ENCODE measurements at places on chromosomes 1 and 21.

- DNase-seq: no peak
Measured at GRCh38 chr1:199396456-199396855, 631.1 kb upstream of the NR5A2 start.

- DNase-seq: no peak
Measured at GRCh38 chr21:15794277-15794912, 64.6 kb downstream of the USP25 start.

GRCh38 chr1:51482881-51483280 is 36.2 kb downstream of the EPS15 start:
- DNase-seq: no peak

- DNase-seq: no peak
Measured at GRCh38 chr1:229438021-229438420, 4.1 kb upstream of the ACTA1 start.

- no peak for DNase-seq
Measured at GRCh38 chr1:22376976-22377375, 74.7 kb upstream of the ZBTB40 start.

DNA sequence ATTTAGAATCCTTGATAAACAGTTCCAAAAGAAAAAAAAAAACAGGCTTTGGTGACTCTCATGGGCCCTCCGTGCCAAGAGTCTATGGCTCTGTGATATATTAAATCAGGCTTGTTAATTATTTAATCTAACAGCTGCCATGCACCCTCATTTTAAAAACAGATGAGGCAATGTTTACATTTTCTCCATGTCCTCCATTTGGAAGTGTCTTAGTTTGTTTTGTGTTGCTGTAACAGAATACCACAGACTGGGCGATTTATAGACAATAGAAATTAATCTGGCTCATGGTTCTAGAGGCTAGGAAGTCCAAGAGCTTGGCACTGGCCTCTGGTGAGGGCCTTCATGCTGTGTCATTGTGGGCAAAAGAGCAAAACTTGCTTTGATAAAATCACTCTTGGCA is 58.0 kb downstream of the B3GALT5 start:
- DNase-seq: no peak

DNA sequence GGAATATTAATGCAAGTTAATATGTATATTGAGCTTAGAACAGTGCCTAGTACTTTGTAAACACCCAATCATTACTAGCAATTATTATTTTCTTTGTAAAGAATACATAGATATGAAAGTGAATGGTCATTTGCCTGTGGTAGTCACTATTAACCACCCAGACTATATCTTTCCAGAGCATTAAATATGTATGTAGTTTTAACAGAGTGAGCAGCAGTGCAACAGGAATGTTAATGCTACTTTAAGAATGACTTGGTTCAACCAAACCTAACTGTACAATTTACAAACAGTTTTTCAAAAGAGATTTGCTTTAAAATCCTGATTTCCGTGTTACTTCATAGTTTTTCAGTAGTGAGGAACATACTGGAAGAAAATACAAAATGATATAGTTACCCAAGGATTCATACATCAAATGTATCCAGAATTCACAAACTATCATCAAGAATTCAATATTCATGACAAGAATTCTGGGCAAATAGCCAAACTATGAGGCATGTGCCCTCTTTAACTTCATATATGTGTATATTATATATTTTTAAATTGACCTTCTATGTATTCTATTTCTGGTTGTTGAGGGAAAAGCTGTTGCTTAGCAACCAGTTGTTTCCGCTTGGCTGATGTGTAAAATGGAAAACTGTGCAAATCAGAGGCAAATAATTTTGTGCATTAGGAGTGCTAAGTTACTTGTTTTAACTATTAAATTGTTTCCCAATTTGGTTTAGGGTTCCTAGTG is 34.9 kb upstream of the IVNS1ABP start:
- DNase-seq: no peak

- DNase-seq: peak; percentile 53
Measured at GRCh38 chr1:228101994-228102790, 933 bp downstream of the C1orf35 start.

DNA sequence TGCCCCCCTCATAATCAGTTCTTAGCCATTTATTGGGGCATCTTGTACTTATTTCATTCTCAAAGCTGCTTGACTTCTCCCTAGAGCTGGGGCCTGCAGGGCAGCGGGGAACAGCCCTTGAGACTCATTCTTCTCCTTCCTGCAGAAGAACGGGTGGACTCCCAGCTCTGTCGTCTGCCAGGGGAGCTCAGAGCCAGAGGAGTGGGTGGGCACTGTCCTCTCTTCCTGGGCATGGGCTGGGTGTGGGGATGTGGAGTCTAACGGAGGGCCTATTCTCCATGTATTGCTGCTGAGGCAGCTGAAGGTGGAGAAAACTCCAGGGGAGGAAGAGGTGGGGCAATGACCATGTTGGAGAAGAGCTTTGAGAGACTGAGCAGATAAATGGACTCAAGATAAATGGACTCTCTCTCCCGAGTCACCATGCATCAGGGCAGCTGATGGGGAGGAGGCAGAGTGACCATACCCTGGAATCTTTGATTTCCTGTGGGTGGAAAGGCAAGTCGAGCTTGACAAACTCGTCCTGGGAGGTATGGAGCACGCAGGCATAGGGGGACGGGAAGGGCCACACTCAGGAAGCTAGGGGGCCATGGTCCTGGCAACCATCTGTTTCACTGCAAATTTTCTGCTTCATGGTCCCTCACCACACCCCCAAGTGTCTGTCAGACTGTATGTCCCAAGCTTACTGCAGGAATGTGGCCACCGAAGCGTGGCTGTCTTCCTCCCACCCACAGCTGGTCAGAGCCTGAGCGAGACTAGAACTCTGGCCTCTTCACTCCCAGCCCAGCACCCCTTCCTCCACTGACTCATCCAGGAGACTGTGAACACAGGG is 56.9 kb upstream of the ATP2B4 start:
- DNase-seq: no peak

GRCh38 chr21:43277481-43278351 is 108.9 kb downstream of the CRYAA start:
- no peak for DNase-seq

- DNase-seq: peak; percentile 11
Measured at GRCh38 chr1:21909787-21910503, 27.2 kb downstream of the HSPG2 start.

- DNase-seq: no peak
Measured at GRCh38 chr1:21553116-21553926, 44.1 kb downstream of the ALPL start.

- no peak for DNase-seq
Measured at GRCh38 chr21:15274701-15275485, 210.1 kb upstream of the NRIP1 start.

DNA sequence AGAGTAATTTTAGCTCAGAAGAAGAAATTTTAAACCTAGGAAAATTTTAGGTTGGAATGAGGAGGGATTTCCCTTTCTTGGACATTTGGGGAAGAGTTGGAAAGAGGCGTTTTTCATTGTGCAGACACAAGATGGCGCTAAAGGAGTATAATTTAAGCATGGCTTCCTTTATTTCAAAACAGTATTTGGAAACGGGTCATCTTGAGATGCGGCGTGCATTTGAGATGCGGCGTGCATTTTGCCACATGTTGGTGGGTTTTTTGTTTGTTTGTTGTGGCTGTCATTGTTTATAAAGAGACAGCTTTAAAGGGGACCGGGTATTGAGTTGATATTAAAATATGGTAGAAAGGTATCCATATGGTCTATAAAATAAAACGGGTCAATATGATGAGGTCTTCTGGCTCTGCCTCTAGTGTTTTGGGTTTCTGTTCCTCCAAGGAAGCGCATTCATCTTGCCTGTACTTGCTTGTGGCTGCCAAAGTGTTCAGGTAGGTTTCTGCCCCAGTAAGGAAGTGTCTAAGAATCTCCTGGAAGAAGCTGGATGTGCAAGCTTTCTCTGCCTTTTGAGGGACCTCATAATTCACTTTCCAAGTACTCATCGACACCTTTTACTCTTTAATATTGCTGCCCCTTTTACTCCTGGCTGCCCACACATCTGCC is 210.3 kb downstream of the SLC35F3 start:
- peak; percentile 3 for DNase-seq

DNA sequence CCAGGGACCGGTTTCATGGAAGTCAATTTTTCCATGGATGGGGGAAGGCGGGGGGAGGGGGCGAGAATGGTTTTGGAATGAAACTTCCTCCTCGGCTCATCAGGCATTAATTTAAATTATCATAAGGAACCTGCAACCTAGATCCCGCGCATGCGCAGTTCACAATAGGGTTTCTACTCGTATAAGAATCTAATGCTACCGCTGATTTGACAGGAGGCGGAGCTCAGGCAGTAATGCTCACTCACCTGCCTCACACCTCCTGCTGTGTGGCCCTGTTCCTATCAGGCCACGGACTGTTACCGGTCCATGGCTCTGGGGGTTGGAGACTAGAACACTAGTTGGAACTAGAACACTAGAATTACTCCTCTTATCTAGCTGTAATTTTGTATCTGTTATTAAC is 38.0 kb downstream of the PRRX1 start:
- DNase-seq: no peak

DNA sequence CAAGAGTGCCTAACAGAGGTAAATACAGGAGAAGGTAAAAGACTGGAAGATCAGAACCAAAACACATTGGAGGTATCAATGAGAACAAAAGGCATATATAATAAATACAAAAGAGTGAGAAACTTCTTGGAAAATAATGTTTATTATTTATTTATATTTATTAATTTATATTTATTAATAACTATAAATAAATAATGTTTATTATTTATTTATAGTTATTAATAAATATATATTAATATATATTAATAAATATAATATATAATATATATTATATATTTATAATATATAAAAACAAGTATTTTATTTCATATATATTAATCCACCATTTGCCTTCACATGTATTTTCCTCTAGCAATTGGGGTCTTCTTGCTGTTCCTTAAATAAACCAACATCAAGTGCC is 391.9 kb downstream of the GPATCH2 start:
- DNase-seq: no peak

- no peak for DNase-seq
Measured at GRCh38 chr1:89360716-89361115, 3.1 kb upstream of the GBP6 start.

DNA sequence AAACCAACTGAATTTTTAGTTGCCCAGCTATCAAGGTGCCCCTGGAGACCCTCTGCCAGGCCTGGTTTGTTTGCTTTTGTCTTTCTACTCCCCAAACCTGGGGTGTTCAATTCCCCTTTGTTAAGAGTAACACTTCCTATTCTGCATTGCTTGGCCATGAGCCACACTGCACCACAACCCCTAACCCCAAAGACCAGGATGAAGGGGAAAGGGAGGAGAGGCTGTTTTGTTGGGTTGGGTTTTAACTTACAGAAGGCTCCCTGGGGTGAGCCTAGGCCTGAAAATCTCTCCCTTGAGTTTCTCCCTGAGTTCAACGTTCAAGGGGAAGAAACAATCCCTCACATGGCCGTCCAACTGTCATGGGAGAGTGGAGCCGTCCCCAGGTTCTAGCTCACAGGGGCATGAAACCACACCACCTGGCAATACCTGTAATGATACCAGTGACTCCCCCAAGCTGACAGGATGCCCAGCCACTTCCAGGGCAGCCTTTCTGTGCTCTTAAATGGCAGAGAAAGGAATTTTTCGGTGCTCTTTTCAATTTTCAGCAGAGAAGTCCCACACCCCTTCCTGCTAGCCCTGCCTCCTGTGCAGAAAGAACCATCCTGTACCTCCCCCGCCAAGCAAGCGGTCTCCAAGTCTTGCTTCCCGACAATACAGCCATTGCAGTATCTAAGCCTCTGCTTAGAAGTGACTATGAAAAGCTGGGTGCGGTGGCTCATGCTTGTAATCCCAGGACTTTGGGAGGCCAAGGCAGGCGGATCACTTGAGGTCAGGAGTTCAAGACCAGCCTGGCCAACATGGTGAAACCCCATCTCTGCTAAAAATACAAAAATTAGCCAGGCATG is 14.9 kb downstream of the SLC45A3 start:
- DNase-seq: no peak

DNA sequence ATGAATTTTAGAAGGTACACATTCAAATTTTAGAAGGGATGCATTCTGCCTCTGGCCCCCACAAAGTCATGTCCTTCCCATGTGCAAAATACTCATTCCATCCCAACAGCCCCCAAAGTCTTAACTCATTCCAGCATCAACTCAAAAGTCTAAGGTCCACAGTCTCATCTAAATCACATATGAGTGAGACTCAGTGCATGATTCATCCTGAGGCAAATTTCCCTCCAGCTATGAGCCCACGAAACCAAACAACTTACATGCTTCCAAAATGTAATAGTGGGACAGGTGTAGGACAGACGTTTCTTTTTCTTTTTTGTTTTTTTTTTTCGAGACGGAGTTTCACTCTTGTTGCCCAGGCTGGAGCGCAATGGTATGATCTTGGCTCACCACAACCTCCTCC is 12.5 kb upstream of the WNT2B start:
- DNase-seq: no peak

- DNase-seq: peak; percentile 55
Measured at GRCh38 chr1:61453111-61453961, 271.6 kb downstream of the TM2D1 start.

DNA sequence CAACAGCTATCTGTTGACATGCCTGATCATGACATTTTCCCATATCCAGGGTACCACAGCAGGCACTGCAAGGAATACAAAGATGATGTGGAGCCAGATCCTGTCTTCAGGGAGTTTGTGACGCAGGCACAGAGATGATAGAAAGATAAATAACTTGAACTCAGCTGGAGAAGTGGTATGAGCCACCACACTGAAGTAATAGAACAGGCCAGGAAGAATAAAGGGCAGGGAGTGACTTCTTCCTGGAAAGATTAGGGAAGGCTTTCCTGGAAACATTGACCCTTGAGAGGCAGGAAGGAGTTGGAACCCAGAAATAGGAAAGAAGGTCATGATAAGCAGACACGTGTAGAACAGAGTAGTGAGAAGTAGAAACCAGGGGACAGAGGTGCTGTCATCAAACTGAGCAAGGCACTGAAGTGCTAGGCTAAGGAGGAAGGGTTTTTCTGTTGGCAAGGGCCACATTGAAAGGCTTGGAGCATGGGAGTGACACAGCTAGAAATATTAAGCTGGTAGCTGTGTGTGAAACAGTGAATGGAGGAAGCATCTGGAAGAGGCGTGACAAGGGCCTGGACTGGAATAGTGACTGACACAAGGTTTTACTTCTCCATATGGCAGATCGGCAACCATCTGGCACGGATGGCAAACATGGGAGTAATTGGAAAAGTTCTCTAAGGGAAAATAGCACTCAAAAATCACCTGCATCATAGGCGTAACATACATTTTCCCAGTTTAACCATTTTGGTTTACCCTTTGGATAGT is 68.4 kb downstream of the AK5 start:
- DNase-seq: no peak

DNA sequence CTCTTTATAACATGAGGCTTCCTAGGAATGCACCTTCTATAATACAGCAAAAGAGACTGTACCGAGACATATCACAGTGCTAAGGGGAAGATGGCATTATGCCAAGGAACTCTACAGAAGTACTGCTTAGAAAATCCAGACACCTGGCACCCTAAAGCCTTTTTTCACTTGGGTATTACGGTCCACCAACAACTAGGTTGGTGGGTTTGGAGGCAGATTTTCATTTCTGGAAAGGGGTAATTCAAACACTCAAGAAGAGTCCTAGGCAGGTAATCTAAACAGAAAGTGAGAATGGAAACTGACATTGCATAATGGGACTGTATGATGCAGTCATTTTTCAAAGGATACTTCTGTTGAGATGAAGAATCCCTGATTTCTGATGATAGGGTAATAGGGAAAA is 19.6 kb downstream of the SCMH1 start:
- DNase-seq: no peak

GRCh38 chr1:36116901-36117300 is 8.1 kb downstream of the COL8A2 start:
- DNase-seq: no peak

GRCh38 chr1:23397908-23398307 is 26.6 kb downstream of the TCEA3 start:
- DNase-seq: no peak

Measured in activated CD4-positive, alpha-beta T cell treated with anti-CD3 and anti-CD28 coated beads, Interleukin-2, amount 50 U/mL, for 4 hours (primary cell).